Karpas-422 (cell line): ENCODE measurements at places on chromosomes 6 and 20. TPM values are rescaled to one million over a fixed set of nuclear protein-coding genes. Genes with fewer than 3 reads are reported as not detected.
A peak's percentile ranks its signal among the peaks of the same experiment; 100 is the strongest.

DNA sequence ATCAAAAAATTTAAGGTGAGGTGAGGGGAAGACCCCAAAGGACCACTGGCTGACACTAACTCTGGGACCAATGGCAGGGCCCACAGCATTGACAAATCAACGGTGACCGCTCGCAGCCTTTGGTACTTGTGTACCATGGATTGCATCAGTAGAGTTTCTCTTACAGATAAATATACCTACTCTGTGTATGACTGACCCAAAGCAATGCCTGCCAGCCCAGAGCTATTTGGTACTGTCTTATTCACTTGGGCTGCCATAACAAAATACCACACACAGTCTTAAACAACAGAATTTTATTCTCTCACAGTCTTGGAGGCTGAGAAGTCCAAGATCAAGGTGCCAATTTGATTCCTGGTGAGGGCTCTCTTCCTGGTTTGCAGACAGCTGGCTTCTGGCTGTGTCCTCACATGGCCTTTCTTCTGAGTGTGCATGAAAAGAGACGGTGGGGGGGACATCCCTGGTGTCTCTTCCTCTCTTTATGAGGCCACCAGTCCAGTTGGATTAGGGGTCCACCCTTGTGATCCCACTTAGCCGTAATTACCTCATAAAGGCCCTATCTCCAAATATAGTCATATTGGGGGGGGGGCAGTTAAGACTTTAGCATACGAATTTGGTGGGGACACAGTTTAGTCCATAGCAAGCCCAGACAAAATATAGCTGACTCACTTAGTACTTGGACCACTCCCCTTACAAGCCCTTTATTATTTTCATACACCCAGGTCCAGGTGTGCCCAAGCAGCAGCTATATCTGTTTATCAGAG is 336.3 kb downstream of the CD83 start:
- DNase-seq = no peak
- H3K36me3 ChIP-seq = no peaks in the 10 kb centered on the region
- H3K4me1 ChIP-seq = peaks cover 4% of the 10 kb centered on the region; the same call in 1 of the 2 replicates

BAG2 gene
- 9.0 and 19.5 TPM in 2 replicates for total RNA-seq

TREM2 gene
- not detected in 2 replicates for total RNA-seq

LPIN3 gene
- total RNA-seq = not detected in 2 replicates

GRCh38 chr6:151209071-151209831 is 30.5 kb upstream of the AKAP12 start:
- H3K4me3 ChIP-seq = no peak overlapping the region
- no peaks in the 10 kb centered on the region for H3K27me3 ChIP-seq
- no peaks in the 10 kb centered on the region for H3K4me1 ChIP-seq
- H3K36me3 ChIP-seq = no peaks in the 10 kb centered on the region
- H3K27ac ChIP-seq = no peak overlapping the region
- no peak for DNase-seq

DNA sequence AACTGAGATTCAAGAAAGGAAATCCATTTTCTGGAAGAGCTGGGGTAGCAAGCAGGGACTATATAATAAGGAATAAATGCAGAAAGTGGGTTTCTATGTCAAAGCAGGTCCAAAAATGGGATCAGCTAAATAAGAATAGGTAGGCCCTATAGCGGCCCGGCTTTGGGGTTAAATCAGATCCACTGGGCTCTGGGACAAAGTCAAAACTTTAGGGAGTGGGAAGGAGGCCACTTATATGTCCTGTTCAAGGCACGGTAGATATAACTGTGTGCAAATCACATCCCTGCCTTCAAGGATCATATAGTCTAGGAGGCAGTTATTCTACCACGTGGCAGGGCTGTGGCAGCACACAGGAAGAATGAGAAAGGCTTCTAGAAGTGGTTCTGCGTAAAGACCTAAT is 191.4 kb upstream of the CDYL start:
- H3K27ac ChIP-seq = no peak overlapping the region
- DNase-seq = no peak
- H3K27me3 ChIP-seq = 0 out of 2 replicates have a peak, but pooled peaks cover 2% of the 10 kb centered on the region
- no peak overlapping the region for H3K4me3 ChIP-seq
- no peaks in the 10 kb centered on the region for H3K4me1 ChIP-seq

- H3K4me1 ChIP-seq = peaks cover 18% of the 10 kb centered on the region
- no peak overlapping the region for H3K27ac ChIP-seq
- peak; percentile 81 for DNase-seq
- no peaks in the 10 kb centered on the region for H3K27me3 ChIP-seq
- no peak overlapping the region for H3K4me3 ChIP-seq
Observed at GRCh38 chr6:30544666-30545272, 11.5 kb downstream of the GNL1 start.

WASF1 gene
- 9.0 and 18.0 TPM in 2 replicates for total RNA-seq

- no peak overlapping the region for H3K4me3 ChIP-seq
- no peaks in the 10 kb centered on the region for H3K27me3 ChIP-seq
- H3K36me3 ChIP-seq = no peaks in the 10 kb centered on the region
- no peak for DNase-seq
- no peak overlapping the region for H3K27ac ChIP-seq
Observed at GRCh38 chr6:152720974-152721373, 23.3 kb downstream of the MYCT1 start.

DNA sequence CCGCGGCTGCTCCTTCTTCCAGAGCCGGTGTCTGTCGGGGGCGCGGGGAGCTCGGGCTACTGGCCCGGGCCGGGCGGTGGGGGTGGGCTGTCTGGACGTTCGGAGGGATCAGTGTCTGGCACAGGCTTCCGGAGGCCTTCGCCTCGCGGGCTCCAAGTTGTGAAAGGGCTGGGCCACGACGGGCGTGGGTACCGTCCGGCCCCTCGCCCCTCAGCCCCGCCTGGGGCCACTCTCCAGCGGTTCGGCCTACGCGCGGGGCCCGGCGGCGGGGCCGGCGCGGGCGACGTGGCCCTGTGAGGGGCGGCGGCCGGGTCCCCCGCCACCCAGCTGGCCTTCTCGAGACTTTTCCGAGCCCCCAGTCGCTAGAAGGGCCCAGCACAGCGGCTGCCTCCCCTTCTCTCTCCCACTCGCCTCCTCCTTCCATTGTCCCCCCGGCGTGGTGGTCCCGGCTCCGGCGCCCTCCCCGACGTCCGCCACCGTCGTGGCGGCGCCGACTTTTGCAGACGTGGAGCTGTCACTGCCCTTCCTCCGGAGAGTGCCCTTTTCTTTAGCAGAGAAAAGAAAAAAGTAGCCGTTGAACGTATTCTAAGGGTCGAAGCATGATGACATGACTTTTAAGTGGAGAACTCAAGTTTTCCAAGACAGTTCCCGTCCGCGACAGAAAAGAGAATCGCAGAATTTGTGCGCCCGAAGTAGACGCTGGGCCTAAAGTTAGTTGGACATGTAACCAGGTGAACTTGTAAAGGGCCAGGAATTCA is 571 bp downstream of the ITCH start:
- H3K4me3 ChIP-seq = peak overlapping the region; percentile 87
- peaks cover 6% of the 10 kb centered on the region; the same call in 1 of the 2 replicates for H3K36me3 ChIP-seq
- peaks cover 32% of the 10 kb centered on the region for H3K4me1 ChIP-seq

DNA sequence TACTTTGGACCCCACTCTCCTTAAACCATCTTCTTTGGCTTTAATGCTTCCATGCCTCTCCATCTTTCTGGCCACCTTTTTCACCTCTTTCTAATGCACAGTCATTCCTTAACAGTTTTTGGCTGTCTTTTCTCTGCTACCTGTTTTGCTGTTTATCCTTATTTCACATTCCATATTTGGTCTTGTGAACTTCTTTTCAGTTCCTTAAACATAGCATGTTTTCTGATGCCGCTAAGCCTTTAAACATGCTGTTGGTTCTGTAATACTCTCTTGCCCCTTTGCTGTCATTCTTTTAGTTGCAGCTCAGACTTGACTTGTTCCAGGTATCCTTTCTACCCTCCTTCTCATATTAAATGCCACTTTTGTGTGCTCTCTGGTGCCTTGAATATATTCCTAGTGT is 35.8 kb downstream of the TOP1 start:
- peaks cover 87% of the 10 kb centered on the region for H3K4me1 ChIP-seq
- H3K27ac ChIP-seq = peak overlapping the region; percentile 67
- no peaks in the 10 kb centered on the region for H3K27me3 ChIP-seq
- H3K36me3 ChIP-seq = peaks cover 72% of the 10 kb centered on the region

RSPH3 gene
- 2.1 and 3.3 TPM in 2 replicates for total RNA-seq

SASH1 gene
- total RNA-seq = 0.15 and 2.4 TPM in 2 replicates

GRCh38 chr20:50014570-50015562 is 32.1 kb downstream of the SNAI1 start:
- DNase-seq = no peak
- no peaks in the 10 kb centered on the region for H3K4me1 ChIP-seq
- H3K36me3 ChIP-seq = no peaks in the 10 kb centered on the region
- no peak overlapping the region for H3K4me3 ChIP-seq
- H3K27ac ChIP-seq = no peak overlapping the region

- H3K27ac ChIP-seq = no peak overlapping the region
- H3K36me3 ChIP-seq = no peaks in the 10 kb centered on the region
- H3K4me1 ChIP-seq = no peaks in the 10 kb centered on the region
- DNase-seq = no peak
Observed at GRCh38 chr20:53122853-53123252, 150.7 kb downstream of the TSHZ2 start.

DNA sequence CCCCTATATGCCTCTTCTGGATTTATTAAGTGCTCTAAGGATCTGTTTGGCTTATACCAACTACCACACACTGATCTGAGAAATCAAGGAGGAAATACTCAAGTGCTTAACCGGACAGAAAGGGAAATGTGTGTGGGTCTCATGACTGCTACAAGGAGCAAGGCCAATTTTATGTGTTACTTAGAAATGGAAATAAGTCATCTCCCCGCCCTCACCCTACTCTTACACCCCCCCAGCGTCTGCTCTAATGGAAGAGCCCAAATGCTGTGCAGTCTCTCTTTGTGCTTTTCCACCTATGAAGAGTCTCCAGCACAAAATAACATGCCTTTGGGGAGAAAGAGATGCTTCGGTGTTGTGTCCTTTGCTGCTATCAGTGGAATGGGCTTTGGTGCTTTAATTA is 428.8 kb upstream of the ARID1B start:
- no peak overlapping the region for H3K4me3 ChIP-seq
- no peaks in the 10 kb centered on the region for H3K36me3 ChIP-seq
- no peaks in the 10 kb centered on the region for H3K4me1 ChIP-seq

DNA sequence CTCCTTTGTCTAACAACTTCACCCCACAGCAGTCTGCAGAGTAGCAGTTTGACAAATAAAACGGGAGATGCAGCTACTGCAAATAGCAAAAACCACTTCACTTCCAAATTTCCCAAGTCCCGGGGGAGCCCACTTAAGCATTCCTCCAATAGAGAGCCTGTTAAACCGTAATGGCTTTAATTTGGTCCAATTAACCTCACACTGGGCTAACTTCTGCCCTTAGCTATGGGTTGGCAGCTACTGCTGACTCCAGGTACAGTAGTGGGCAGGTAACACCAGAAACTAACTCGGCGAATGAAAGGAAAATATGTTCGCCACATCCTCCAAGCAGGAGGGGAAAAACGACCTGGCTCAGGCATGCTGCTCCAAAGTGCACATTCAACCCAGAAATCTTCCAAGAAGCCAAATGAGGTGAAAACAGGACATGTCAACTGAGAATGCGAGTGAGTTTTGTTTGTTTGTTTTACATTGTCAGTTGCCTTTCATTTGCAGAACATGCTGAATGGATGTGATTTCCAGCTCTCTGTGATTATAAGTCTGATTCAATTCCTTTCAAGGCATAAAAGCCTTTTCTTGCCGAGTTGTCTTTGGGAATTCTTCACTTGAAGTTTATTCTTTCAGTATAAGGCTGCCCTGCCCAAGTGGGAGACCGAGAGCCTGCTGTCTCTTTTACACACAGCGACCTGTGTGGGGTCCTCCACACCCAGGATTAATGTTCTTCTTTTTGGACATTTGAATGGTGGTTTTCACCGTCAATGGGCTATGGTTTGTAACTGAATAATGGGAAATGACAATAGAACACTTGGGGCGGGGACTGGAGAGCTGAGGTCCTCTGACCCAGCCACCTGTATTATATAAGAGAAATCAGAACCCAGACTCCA is 117.3 kb upstream of the ARMC2 start:
- peaks cover 18% of the 10 kb centered on the region for H3K4me1 ChIP-seq
- no peak overlapping the region for H3K4me3 ChIP-seq
- no peaks in the 10 kb centered on the region for H3K27me3 ChIP-seq

- H3K36me3 ChIP-seq = no peaks in the 10 kb centered on the region
- H3K27me3 ChIP-seq = no peaks in the 10 kb centered on the region
- no peak for DNase-seq
- H3K27ac ChIP-seq = no peak overlapping the region
Observed at GRCh38 chr6:116057766-116058165, 2.9 kb downstream of the FRK start.

- no peaks in the 10 kb centered on the region for H3K36me3 ChIP-seq
- H3K27me3 ChIP-seq = no peaks in the 10 kb centered on the region
- peaks cover 10% of the 10 kb centered on the region for H3K4me1 ChIP-seq
- no peak for DNase-seq
Observed at GRCh38 chr6:21099338-21100314, 493.9 kb upstream of the SOX4 start.

GRCh38 chr6:7604003-7604402 is 14.0 kb downstream of the SNRNP48 start:
- H3K4me1 ChIP-seq = peaks cover 10% of the 10 kb centered on the region
- DNase-seq = no peak
- no peak overlapping the region for H3K27ac ChIP-seq
- peaks cover 77% of the 10 kb centered on the region for H3K36me3 ChIP-seq
- no peaks in the 10 kb centered on the region for H3K27me3 ChIP-seq
- H3K4me3 ChIP-seq = no peak overlapping the region

LAMA5 gene
- total RNA-seq = 3.2 and 17.5 TPM in 2 replicates

GRCh38 chr6:43096451-43097097 is 20.5 kb downstream of the PTK7 start:
- H3K4me1 ChIP-seq = peaks cover 27% of the 10 kb centered on the region
- H3K27ac ChIP-seq = no peak overlapping the region
- H3K27me3 ChIP-seq = no peaks in the 10 kb centered on the region
